Cerebellar cortex (tissue), 1 donor: ENCODE measurements at places on chromosomes 11 and 22.

DNA sequence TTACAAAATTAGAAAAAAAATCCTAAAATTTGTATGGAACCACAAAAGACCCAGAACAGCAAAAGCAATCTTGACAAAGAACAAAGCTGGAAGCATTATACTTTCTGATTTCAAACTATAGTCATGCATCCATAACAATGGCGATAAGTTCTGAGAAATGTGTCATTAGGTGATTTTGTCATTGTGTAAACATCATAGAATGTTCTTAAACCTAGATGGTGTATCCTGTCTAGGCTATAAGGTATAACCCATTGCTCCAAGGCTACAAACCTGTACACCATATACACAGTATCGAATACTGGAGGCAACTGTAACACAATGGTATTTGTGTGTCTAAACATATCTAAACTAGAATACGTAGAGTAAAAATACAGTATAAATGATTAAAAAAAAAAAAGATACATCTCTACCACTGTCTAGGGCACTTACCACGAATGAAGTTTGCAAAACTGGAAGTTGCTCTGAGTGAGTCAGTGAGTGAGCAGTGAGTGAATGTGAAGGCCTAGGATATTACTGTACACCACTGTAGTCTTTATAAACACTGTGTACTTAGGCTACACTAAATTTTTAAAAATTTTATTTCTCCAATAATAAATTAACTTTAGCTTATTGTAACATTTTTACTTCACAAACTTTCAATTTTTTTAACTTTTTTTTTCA is 18.1 kb upstream of the SC5D start:
- no peak for DNase-seq

DNA sequence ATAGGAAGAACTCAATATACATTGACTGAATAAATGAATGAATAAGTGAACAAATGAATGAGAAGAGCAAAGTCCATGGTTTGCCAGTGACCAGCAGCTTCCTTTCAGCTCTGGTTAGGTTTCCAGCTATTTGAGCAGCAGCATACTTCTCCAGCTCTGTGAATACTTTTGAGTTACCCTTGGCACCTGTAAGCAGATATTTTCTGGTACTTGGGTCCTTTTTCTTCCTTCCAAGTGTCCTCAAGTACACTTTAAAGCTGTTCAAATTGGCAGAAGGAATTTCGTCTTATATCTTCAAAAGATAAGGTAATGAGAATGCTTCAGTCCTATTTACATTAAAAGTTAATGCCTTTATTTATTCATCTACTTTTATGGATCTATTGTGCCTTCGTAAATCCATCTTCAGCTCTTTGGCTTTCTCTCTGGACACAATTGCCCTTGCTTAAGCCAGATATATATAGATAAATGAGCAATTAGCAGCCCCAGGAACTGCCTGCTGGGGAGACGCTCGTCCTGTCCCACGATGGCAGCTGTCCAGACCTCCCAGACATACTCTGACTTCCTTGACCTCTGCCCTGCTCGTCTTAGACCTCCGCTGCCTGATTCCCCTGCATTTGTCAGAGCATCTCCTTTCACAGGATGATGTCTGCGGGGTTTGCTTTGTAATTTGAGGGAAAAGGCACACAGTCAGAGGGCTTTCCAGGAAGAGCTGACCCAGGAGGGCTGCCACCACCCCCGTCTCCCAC is 926.3 kb downstream of the OPCML start:
- DNase-seq: no peak

DNA sequence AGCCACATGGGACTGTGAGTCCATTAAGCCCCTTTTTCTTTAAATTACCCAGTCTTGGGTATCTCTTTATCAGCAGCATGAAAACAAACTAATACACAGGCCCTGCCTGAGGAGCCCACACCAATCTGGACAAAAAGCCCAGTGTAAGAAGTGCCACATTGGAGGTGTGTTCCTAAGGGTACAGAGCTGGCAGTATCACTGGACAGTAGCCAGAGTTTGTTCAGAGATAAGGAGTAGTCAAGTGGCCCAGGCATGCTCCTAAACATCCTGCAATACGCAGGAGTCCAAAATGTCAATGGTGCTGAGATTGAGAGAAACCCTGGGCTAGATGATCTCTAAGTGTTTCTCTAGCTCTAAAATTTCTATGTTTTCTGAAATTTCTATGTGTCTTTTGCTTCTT is 27.0 kb upstream of the POGLUT3 start:
- no peak for DNase-seq

DNA sequence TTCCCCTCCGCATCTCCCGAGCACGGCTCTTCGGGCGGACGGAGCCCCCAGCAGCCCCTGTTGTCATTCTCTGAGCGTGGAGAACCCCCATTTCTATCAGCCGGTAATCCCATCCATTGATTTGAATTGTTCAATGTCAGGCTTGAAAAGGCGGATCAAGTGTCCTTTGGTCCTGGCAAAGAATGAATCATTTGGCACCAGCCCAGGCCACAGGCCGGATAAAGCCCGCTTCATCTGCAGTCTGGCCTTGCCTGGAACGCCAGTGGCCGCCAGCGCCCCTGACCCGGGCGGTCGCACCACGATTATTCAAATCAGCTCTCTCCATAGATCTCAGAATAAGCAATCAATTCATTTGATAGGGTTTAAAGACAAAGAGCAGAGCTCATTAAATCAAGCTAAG is 188.9 kb downstream of the BRD1 start:
- DNase-seq: peak; percentile 23

- DNase-seq: no peak
Observed at GRCh38 chr22:35630387-35630793, 13.3 kb upstream of the MB start.

- no peak for DNase-seq
Observed at GRCh38 chr22:23793326-23793725, 6.6 kb downstream of the SMARCB1 start.

DNA sequence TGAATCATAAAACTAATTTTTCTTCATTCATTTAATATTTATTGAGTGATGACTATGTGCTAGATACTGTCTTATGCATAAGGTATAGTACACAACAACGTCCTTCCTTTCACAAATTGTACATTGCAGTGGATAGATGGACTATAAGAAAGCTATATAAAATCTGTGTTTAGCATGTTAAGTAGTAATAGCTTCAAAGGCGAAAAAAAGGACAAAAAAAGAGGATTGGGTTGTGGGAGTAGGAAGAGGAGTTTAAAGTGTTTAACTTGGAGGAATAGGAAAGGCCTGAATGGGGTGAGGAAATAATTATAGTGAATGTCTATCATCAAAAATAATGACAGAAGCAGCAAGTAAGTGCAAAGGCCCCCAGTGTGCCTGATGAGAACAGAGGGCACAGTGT is 565.4 kb upstream of the LUZP2 start:
- DNase-seq: no peak

GRCh38 chr11:111793863-111794262 is 27.7 kb upstream of the PPP2R1B start:
- DNase-seq: peak; percentile 31

- DNase-seq: no peak
Observed at GRCh38 chr11:116233561-116233960, 539.2 kb downstream of the BUD13 start.

DNA sequence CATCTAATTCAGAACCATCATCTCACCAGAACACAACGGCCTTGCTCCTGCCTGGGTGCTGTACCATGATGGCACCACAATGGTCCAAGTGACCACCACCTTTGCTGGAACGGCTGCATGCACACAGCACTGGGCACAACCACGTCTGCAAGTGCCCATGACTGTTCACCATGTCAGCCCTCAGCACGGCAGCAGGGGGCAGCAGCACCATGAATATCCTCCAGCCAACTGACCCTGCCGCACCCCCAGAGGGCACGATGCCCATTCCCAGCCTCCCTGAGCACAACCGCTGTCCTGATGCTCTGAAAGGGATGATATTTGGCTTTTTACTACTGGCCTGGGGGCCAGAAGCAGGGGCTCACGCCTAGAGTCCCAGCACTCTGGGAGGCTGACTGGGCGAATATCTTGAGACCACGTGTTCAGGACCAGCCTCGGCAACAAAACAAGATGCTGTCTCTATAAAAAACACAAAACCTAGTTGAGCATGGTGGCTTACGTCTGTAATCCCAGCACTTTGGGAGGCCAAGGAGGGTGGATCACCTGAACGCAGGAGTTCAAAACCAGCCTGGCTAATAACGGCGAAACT is 25.7 kb downstream of the DRD4 start:
- peak; percentile 53 for DNase-seq

- DNase-seq: no peak
Observed at GRCh38 chr11:102177974-102178631, 67.9 kb downstream of the YAP1 start.

DNA sequence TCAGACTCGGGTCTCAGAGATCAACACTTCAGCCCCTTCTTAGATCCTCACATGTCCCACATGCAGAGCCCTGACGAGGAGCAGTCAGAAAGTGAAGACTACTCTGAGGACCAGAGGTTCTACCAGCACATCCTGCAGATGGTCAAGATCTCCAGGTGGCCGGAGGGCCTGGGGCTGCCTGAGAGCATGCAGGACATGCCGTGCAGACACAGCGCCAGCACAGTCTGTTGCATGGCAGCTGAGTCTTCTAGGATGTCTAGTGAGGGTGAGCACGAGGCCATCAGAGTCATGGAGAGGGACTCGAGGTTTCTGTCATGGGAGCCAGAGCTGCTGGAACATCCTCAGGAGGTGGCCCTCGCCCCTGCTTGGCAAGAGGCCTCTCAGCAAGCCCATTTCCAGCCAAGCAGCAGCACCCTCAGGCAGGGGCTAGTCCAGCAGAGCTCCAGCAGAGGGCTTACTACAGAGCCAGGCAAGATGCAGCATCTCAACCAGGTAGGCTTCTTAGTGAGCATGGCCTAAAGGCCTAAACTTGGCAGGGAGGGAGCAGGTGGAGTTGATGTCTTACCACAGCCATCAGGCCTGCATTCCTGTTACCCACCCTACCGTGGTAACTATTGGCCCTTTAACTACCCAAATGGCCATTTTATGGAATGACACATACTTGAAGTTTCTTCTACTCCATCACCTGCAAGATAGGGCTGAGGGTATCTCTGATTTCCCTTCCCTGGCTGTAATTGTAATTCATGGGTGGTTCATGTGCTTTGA is 28.7 kb downstream of the CEP164 start:
- no peak for DNase-seq

DNA sequence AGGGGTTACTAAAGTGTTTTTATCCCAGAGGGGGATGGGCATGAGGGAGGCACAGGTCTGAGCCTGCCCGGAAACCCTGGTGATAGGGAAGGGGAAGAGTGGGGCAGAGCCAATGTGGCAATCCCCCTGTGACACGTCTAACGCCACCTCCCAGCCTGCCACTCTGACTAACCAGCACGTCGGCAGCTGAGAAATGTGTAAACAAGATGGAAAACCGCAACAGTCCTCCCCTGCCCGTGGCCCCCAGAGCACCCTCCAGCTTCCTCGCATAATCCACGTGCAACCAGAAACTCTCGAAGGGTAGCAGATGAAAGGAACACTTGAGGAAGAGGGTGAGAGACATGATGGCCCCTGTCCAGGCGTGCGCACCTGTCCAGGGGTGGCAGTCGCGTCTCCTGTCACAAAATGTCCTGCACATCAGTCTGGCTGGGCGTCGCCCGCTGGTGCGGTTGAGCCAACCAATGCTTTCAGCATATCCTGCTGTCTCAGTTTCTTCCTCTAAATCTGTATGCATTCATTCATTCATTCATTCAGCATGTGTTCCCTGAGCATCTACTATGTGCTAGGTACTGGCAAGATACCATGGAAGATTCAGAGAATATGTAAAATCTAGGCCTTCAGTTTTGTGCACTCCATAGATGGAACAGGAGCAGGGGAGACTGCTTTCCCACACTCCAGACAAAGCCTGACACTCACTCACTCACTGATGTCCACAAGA is 4.5 kb downstream of the TMPRSS4 start:
- no peak for DNase-seq

GRCh38 chr11:71078482-71078881 is 173.9 kb downstream of the SHANK2 start:
- DNase-seq: no peak

- DNase-seq: no peak
Observed at GRCh38 chr11:14884667-14885273, 7.3 kb downstream of the CYP2R1 start.
